NCI-H2029 treated with DMSO at 0.1 percent for 48 hours (cell line): ENCODE measurements at places on chromosomes 6 and 20.
A peak's percentile ranks its signal among the peaks of the same experiment; 100 is the strongest.

DNA sequence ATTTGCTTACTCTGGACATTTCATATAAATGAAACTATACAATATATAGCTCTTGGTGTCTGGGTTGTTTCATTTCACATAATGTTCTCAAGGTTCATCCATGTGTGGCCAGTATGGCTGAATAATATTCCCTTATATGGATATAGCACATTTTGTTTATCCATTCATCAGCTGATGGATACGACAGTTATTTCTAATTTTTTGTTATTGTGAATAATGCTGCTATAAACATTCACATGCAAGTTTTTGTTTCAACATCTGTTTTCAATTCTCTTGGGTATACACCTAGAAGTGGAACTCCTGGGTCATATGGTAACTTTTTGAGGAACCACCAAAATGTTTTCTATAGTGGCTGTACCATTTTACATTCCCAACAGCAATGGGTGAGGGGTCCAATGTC is 101.1 kb downstream of the CDK19 start:
- no peak for DNase-seq

DNA sequence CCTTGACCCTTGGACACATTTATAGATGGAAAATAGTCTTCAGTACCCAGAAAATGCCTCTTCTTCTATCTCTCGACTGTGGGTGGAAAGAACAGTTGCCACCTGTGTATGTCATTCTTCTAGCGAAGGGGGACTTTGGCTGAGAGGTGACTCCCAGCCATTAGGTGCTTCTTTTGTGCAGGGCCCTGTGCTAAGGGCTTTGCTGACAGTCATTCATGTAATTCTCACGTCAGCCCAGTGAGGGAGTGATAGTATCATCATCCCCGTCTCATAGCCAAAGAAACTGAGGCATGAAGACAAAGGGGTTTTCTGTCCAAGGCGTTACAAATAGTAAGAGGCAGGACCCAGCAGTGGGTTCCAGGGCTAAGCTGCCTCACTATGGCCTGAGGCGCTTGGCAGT is 160.8 kb downstream of the SCML4 start:
- DNase-seq: no peak

- no peak for DNase-seq
Measured at GRCh38 chr20:8367689-8368088, 235.6 kb downstream of the PLCB1 start.

DNA sequence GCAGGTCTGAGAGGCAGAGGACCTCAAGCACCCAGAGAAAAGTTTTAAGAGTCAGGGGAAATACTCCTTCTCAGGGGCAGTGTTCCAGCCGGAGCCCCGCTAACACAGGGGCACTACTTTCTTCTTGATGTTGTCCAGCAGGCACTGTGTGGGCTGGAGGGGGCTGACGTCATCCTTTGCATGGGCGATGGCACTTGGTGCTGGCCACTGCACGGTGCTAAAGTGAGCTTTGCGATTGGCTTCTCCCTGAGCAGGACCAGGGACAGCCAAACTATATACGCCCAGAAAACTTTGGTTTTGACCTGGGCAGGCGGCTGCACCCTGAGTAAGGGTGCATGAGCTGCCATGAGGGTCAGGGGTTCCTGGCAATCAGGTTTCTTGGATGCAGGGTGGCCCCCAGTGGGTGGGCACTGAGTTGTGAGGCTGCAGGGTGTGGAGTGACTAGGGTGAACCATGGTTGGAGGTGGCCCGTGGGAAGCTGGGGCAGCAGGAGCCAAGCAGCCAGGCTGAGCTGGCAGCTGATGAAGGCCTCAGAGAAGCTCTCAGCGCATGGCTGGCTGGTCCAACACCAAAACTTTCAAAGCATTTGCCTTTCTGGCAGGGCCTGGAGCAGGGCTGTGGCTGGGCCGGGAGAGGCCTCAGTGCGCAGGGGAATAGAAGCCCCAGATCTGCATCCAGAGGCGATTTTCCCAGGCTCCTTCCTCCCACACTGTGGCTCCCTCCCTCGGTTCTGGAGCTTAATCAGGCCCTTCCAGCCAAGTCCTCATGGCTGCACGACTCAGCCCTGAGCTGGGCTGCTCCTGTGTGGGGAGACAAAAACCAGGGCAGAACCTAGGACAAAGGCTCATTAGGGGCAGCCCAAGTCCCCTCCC is 18.3 kb downstream of the MRPS18A start:
- no peak for DNase-seq

DNA sequence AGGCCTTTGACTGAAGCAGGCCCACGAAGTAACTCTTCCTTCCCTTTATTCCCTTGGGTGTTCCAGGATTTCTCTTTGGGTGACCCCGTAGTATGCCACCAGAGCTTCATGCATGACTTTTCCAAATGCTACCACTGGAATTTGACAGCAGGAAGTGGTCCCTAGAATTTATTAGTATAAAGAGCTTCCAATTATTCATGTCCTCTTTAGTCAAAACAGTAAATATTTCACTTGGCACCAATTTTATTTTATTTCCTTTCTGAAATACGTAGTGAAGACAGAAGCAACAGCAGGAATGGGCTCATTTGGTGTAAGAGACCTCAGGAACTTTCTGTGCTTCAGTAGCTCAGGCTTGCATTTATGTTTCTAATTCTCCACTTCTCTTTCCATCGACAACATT is 151.3 kb downstream of the LCA5 start:
- DNase-seq: peak; percentile 68

DNA sequence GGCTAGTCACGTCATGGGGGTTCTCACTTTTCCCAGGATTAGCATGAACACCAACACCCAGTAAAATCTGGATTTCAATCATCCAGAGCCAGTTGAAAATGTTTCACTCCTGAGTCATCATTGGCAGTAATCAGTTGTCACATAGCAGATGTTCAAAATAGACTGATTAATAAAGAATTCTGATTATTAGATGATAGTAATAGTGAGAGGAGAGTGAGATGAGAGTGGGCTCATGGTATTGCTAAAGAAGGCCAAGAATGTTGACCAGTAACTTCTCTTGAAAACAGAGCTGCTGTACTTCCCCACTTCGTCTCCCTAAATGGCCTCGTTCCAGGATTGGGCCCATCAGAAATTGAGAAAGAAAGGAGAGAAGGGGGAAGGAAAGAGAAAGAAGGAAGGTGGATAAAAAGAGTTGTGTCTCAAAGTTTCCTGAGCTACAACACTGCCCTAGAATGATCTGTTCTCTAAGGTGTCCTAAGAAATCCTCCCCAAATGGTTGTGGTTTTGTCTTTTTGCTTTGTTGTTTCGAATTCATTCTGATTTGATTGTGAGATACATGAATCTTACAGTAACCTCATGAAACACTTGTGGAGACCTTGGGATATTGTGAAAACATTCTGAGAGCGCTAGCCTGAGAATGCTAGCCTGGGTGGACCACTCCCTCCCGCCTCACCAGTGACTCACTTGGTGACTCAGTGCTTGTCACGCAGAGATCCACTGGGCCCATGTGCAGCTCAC is 502.2 kb upstream of the JARID2 start:
- no peak for DNase-seq

DNA sequence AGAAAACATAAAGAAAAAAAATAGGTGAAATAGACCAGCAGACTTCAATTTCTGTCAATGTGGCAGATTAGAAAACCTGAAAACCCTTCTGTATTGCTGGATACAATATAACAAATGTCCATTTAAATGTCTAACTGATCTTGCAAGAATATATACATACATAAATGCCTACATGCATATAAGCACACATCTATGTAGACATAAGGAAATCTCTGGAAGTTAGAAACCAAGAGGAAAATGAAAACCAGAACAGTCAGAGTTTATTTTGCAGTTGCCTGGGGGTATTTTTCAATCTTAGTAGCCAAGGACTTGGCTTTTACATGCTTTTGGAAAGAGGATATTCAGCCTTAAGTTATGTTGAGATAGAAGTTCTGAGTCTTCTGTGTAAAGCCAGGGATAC is 184.0 kb downstream of the RPS12 start:
- DNase-seq: no peak

DNA sequence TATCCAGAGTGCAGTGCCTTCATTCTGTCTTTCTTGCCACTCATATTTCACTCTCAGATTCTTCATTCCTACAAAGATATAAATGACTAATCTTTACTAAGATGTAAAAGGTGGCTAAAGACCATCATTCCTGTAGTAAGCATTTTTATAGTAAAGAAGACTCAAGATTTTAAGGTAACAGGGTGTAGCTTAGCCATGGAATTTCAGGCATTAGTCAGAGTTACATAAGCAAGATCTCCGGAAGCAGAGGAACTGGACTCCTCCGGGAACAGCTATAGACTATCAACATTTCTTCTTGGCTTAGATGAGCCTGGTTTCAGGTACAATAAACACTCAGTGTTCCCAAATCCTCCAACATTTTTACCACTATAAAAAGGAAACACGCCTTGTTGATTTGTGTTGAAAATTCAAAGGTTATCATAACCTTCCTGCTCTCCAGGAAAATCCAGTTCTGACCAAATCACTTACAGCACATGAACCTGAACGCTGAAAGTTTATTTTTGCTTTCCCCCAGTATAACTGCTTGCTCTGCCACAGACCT is 23.7 kb downstream of the SERPINB1 start:
- DNase-seq: no peak

DNA sequence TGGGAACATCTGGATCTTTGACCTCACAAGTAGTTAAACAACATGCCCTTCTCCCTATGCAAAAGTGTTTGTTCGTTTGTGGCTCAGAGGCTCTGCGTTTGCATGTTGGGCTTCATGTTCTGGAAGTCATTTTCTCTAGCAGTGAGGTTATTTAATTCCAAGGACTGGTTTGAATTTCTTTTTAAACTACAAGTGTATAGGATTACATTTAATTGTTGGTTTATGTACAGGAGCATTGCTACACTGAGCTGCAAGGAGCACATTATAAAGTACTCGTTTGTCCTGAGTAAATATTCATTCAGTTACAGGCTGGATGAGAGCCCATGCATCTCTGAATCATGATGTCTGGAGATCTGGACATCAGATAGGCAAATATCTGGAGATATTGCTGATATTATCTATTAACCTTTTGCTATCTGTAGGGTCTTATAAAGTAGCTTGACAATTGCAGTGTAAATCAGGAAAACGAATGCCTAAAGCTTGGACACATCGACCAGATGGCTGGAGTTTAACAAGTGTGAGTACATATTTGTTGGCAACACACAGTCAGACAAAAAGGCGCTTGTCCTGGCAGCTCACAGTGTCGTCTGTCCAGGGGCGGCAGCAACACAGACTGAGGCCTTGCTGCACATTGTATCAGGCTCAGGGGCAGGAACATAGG is 84.6 kb downstream of the PDE7B start:
- peak; percentile 39 for DNase-seq

DNA sequence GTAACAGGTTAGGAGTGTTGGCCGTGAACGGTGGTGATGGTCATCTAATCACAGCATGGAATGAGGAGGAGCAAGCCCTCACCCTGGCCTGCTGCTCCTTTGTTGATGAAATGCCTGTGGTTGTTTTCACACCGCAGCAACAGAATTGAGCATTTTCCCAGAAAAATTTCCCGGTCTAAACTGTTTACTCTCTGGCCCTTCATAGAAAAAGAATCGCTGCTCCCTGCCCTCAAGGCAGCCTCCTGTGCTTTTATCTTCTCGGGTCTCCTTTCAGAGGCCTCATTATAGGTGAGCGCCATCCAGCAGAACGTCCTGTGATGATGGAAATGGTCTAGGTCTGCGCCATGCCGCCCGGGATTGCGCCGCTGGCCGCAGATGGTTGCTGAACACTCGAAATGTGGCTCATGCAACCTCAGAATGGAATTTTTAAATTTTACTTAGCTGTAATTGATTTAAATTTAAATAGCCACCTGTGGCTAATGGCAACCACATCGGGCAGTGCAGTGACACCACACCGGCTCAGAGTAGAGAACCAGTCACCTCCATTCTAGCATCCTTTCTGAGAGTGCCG is 30.2 kb downstream of the PHACTR3 start:
- DNase-seq: no peak

GRCh38 chr20:55953201-55953600 is 52.1 kb downstream of the CBLN4 start:
- DNase-seq: no peak

DNA sequence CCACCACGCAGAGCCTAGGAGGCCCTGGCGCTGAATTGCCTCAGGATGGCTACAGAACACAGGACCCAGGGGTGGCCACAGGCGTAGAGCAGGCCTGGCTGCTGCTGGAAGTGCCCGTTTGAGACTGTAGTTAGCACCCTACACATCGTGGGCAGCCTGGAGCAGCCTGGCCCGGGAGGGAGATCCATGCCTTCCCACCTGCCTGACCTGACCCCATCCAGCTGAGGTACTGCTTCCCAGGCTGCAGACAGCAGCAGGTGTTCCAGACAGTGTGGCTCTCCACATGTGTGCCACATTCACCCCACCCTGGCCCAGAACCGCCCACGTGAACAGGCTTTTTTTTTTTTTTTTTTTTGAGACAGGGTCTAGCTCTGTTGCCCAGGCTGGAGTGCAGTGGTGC is 20.9 kb upstream of the MAP1LC3A start:
- DNase-seq: no peak

- no peak for DNase-seq
Measured at GRCh38 chr20:64224351-64225170, 31.0 kb upstream of the PCMTD2 start.

DNA sequence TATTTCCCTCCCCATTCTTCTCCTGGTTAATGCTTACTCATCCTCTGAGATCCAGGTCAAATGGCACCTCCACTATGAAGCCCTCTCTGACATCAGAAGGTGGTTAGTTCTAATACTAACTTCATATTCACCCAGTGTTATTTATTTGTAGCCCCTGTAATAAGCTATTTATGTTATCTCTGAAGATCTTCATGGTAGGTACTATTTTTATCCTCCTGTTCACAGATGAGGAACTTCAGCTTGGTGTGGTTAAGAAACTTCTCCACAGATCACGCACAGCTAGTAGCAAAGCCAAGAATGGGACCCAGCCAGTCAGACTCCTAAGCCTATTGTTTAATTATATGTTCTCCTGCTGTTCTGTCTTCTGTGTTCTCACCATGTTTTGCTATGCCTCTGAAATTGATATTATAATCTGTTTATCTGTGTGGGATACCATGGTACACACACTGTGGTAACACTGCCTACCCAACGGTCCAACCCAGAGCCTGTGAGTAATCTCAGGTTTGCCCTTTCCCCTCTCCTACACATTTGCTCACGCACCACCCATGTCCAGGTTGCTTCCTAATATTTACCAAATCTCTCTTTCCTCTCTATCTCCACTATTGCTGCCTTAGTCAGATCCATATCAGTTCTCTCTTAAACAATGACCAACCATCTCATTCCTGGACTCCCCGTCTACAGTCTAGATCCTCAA is 98.4 kb downstream of the IPCEF1 start:
- no peak for DNase-seq

DNA sequence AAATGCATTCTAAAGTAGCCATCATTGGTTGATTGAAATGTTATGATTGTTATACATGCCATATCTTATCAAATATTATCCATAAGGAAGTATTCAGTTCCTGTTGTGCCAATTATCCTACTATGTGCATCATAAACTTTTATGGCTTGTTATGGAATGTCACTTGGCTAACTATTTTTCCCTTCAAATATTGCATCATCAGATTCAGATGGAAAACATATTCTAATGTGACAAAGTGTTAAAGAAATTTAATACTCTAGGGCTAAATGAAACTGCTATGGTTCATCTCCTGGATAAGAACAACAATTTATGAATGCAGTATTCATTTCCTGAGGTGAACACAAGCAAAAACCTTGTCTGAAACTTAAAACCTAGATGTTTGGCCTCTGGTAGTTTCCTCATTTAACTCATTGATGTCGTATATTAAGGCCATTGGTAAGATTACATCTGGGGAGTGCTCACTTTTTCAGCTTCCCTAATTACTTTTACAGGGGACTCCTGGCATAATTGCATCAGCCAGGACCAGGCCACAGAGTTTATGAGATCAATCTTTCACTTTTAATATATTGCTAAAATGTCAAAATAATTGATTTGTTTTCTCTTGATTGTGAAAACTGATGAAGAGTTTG is 134.9 kb upstream of the CEP162 start:
- DNase-seq: no peak
